ENCODE measurements at places on chromosomes 2 and 18. TPM values are rescaled to one million over a fixed set of nuclear protein-coding genes. Genes with fewer than 3 reads are reported as not detected.

Gene STK16
- total RNA-seq: 30.1 TPM

Gene GPC1
- 215 TPM for total RNA-seq

Gene DSG2
- total RNA-seq: 68.1 TPM

Gene PJVK
- total RNA-seq: 0.98 TPM

Gene BZW1
- 437 TPM for total RNA-seq

Gene GPR35
- total RNA-seq: 0.58 TPM

Gene RIT2
- not detected for total RNA-seq

All from A549 treated with DMSO at 1 μM for 4 hours (cell line).